T47D (cell line): ENCODE measurements at places on chromosomes 3 and 15.

- no peak for DNase-seq
These were observed 28.1 kb downstream of the ADIPOQ start for GRCh38 chr3:186870421-186871201.

GRCh38 chr3:64489361-64490044 lies 198.3 kb downstream of the ADAMTS9 start:
- no peak for DNase-seq

DNA sequence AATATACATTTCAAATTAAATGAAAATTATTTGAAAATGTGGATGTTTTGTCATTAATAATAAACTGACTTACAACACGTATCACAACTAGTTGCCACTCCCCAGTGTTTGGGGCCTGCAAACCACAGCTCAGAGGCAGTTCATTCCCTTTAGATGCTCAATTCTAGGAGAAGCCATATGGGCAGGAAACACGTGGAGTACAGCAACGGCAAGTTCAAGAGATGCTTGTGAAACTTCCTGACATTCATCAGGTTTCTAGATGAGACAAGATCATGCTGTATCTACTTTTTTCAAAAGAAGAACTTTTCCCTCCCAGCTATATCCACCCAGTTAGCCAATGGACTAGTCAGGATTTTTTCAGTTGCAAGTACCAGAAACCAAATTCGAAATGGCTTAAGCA lies 17.6 kb upstream of the PLA2G4D start:
- no peak for DNase-seq

GRCh38 chr15:39919748-39920509 lies at the start of gene GPR176:
GPR176 (minus strand) TSS chr15:39920266; CDS start chr15:39920026, 240 bp downstream.
- DNase-seq, result no peak

- no peak for DNase-seq
These were observed 2.1 kb upstream of the RAP2B start for GRCh38 chr3:153159771-153160397.

DNA sequence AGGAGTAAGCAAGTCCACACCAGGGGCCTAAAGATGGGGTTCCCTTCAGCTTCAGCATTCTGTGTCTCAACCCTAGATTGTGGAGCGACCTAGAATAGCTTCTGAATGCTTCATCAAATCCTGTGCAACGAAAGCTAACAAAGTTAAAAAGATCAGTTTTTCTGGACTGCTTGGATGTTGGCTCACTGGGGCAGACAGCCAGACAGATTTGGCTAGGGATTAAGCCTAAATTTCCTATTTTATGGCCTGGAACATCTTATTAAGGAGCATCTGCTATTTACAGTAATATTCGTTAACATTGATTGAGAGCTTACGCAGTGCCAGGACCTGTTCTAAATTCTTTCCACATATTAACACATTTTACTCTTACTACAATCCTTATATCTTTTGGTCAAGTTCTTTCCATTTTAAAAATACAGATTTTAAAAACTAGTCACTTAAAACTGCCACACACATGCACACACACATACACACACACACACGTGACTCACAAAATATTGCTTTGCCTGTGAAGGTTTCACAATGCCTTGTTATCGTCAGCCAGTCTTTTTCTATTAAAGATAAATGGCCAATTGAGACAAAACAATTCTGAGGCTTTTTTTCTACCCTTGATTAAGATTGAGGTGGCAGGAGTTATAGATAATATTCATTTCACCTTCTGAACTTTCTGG lies 173.3 kb upstream of the SNTN start:
- DNase-seq, result no peak

- no peak for DNase-seq
These were observed 276.0 kb downstream of the MFSD1 start for GRCh38 chr3:159077860-159078259.

GRCh38 chr3:101720851-101721840 lies 3.3 kb upstream of the CEP97 start:
- DNase-seq, result no peak

DNA sequence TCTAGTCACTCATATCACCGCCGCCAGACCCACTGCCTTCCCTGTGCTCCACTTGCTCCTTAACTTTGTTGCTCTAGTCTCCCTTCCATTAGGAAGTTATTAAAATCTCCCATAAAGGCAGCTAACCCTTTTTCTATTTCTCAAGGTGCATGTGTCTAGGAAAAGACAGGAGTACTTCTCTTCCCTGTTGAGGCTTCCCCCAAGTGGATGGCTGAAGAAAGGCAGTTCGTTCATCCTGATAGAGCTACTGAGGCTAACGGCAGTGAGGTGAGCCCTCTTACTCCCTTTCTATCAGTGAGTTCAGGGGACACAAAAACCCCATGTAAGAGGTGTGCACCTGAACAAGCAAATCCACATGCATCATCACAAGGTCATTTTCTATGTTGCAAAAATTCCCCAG lies 397.8 kb downstream of the IGSF11 start:
- DNase-seq, result no peak
